ENCODE measurements at places on chromosomes 6 and 20.

GRCh38 chr20:51560550-51561307 lies 18.2 kb upstream of the NFATC2 start:
- DNase-seq = no peak

- no peak for DNase-seq
Measured at GRCh38 chr6:43331891-43332290, 23.3 kb upstream of the CRIP3 start.

- no peak for DNase-seq
Measured at GRCh38 chr6:16544006-16544405, 217.3 kb downstream of the ATXN1 start.

GRCh38 chr6:90333928-90334327 lies 37.3 kb upstream of the BACH2 start:
- no peak for DNase-seq

DNA sequence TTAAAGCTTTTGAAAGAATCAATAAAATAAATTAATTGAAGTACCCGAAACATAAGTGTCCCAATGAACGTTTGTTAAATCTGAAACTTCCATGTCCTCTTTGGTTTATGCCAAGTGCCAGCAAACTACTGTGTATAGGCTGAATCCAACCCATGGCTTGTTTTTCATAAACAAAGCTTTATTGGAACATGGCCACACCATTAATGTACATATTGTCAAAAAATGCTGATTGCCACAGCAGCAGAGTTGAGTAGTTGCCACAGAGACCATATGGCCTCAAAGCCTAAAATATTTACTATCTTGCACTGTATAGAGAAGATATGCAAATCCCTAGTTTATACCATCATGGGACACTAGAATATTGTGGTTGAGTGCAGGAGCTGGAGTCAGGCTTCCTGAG lies 406.1 kb downstream of the MAFB start:
- DNase-seq = no peak

- DNase-seq = no peak
Measured at GRCh38 chr6:11094941-11095340, 1.3 kb downstream of the SMIM13 start.

DNA sequence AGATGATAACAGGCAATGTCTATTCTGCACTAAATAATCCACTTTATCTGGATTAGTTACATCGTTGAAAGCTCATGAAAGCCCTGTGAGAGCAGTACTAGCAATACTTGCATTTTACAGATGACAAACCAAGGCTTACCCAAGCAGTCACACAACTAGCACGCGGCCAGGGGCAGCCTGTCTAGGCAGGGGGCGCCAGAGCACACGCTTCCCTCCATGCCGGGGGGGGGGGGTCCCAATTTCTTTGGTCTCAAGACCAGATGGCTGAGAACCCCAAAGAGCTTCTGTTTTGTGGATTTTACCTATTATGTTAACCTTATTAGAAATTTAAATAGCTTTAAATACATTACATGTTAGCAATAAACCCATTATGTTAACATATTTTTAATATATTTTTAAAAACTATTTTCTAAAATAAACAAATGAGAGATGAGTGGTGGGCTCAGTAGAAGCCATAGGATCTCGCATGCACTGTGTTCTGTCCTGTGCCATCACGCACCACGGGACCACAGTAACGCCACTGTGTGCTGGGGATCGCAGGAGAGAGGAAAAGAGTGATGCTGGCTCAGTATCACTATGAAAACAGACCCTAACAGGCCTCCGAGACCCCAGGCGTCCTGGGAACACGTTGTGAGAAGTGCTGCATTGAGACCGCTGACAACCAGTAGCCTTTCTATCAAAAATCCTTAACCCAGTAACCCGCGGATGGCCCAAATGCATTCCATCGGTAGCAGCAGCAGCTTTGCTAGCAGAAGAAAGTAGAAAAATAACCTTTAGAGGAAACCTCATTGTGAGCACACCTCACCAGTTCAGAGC lies 5.3 kb upstream of the PRR18 start:
- DNase-seq = no peak

GRCh38 chr6:38797391-38797790 lies 82.3 kb downstream of the DNAH8 start:
- DNase-seq = no peak

DNA sequence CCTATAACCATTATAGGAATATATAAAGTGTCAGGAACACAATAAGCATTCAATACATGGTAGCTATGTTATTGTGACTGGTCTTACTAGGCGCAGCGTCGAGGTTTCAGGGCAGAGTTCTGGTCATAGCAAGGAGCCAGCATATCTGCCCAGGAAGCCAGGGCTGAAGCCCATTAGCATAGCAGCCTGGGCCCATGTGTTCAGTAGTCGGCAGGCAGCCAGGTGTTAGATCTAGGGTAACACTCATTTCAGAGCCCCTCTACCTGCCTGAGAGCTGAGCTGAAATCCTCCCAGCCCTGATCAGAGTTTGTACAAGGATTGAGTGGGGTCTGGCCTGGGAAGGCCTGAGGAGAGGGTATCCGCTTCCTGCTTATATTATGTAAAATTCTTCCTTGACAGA lies 32.1 kb downstream of the C20orf173 start:
- DNase-seq = no peak

DNA sequence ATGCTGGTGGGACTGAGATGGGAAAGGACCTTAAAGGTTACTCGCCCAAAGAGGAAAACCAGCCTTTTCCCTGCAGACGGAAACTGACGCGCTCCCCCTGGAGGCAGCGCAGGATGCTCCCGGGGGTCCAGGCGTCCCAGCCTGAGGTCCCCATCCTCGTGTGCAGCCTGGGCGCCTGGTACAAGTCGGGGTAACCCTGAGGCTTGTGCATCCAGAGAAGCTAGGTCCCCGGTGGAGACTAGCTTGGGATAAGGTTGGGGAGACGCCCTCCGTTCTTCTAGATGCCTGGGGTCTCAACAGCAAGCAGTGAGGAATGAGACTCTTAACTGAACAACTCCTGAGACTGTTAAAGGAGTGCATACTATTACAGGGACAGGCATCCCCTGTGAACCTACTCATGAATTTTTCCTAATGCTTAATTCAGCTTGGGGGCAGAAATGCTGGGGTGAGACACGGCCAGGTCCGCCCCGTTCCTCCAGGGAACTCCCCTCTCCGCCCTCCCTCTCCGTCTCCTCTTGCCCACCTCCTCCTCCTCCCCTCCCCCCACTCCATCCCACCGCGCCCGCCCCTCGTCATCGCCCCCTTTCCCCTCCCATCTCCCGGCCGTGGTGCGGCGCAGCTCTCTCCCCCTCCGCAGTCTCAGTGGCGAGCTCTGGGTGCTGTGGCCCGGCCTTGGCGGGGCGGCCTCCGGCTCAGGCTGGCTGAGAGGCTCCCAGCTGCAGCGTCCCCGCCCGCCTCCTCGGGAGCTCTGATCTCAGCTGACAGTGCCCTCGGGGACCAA lies at the start of gene PRSS35:
PRSS35 (plus strand) TSS at position 634 of the 781 bp plus-strand sequence. CDS start 10,908 bp downstream, outside the sequence.
- no peak for DNase-seq

GRCh38 chr6:90074161-90074850 lies 180.0 kb downstream of the GJA10 start:
- DNase-seq = no peak

- no peak for DNase-seq
Measured at GRCh38 chr6:150176152-150176551, 33.3 kb downstream of the PPP1R14C start.

GRCh38 chr6:139402876-139403386 lies 28.5 kb upstream of the CITED2 start:
- no peak for DNase-seq

DNA sequence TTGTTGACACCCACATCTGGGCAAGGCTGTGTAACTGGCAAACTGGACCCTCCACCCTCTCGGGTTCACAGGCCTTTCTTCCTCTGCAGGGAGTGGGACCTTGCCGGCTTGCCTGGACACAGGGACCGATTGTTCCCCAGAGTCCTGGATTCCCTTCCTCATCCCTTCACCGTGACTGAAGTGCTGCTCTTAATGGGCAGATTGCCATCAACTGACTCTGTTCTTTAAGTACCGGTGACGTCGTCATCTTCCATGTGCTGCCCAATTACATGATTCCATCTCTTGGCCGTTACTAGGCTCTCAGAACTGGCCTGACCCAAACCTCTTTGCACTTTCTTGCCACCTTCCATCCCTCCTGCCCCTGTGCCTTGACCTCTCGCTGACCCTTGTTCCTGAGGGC lies 85.4 kb downstream of the EYA4 start:
- no peak for DNase-seq

DNA sequence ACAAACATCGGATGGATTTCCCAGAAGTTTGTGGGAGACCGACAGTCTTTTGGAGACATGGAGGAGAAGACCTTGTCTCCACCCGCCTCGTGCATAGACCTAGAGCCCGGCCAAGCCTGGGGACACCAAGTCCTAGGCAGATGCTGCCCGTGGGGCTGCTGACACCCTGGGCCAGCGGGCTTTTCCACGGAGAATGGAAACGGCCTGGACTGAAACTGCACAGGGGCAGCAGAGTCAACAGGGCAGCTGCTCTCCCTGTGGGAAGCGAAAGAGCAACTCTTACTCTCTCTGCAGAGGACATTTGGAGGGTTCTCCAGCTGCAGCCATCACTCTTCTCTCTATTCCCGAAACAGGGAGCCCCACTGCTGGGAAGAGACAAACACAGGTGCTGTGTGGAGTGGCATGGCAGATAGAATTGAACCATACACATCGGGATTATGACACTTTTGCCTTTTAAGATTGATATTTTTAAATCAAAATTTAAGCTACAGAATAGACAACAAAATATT lies 401.2 kb downstream of the THBS2 start:
- no peak for DNase-seq

DNA sequence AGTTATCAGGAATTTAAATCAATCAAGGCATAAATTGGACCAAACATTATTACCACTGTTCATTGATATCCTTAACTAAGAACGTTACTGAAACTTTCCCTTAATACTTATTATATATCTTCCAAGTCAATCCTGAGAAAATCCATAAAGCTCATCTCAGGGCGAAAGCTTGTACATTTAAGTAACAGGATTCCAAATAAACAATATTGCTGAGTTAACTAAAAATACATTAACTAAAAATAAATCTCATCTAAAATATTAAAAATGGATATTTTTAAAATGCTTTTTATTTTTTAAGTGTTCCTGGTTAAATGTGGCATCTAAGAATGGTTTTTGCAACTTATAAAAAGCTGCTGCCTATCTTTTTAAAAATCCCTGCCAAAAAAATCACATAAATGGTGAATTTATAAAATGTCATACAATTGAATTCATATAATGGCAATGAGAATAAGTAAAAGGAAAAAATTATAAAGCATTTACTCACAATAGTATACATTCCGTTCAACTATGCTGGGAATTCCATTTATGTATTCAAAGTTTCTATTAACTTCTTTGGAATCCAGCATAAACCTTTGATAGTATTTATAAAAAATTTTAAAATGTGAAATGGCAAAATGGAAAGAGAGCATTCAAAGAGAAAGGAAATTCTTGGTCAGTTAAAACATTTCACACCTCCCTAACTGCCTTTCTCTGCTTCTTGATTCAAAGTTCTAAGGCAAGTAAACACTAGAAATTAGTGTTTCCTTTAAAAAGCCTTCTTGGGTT lies 20.8 kb upstream of the GMDS start:
- no peak for DNase-seq

GRCh38 chr6:4585682-4586468 lies 190.3 kb upstream of the CDYL start:
- no peak for DNase-seq

GRCh38 chr20:38255393-38255792 lies 5.1 kb downstream of the KIAA1755 start:
- DNase-seq = no peak

- DNase-seq = peak; percentile 53
Measured at GRCh38 chr20:46767127-46767761, 57.8 kb downstream of the SLC2A10 start.

DNA sequence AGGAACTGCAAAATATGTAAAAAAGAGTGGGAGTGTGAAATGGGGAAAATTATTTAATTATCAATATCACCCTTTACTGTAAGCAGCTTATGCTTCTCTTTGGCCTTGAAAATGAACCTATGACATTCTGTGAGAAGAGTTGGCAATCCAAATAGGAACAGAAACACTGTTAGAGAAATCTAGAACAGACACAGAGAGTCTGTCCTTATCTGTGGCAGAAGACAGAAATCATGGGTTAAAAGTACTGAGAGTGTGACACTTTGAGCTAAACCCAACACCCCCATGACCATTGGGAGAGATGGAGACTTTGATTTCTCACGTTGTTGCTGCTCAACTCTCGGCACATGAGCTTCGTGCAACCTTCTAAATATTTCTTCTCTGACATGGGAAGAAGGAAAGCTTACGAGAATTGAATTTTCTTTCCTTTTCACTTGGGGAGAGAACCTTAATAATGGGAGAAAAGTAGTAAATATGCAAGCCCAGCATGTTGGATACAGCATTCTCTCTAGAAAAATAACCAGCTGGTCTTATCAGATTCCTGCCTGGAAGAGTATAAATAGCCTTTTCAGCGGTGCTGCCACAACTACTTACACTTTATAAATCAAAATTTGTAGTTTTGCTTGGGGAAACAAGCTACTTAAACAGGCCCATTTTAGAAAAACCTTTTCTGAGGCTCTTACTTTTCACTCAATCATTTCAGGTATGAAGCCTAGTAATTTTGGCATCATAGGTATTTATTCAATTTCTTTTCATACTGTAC lies 49.4 kb upstream of the NOX3 start:
- no peak for DNase-seq

GRCh38 chr6:38387461-38387860 lies 252.3 kb downstream of the BTBD9 start:
- no peak for DNase-seq

- no peak for DNase-seq
Measured at GRCh38 chr6:2135401-2135800, 110.0 kb downstream of the GMDS start.

DNA sequence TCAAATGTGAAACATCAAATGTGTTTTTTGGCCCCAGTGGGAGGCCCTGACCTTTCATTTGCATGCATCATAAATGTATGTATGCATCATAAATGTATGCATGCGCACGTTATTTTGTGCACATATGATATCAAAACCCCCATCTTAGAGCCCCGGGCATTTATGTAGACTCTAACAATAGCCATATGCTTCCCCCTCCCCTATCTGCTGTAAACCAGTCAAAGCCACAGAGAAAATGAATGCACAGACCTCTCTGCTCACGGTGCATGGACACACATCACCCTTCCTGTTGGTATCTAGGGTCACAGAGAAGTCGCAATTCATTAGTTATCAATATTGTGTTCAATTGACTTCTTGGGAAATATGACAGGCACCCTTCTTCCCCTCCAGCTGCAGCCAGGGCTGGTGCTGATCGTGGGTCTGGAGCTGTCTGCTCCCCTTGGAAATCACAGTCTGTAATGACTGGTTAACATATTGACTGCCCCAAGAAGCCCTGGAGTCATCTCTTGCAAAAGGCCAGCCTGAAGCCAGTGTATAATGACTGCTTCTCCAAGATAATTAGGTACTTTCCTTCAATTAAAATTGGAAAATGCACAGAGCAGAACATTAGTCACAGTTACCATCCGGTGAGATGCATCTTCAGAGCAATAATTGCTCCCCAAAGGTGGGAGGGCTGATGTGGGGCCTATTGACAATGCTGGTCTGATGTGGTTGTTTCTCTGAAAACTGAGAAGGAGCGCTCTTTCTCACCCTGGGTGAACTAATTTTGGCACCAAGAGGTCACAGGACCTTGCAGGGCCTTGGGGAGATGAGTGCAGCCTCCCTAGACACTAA lies 532.2 kb downstream of the CDH26 start:
- no peak for DNase-seq

- DNase-seq = no peak
Measured at GRCh38 chr6:122472022-122472340, 374 bp upstream of the SERINC1 start.

- DNase-seq = no peak
Measured at GRCh38 chr6:36244641-36245280, 25.1 kb upstream of the PNPLA1 start.

All from D721Med (cell line).